ENCODE measurements at places on chromosomes 3 and 15.

- no peak for DNase-seq
Measured at GRCh38 chr3:60010781-60011180, 961.0 kb upstream of the CFAP20DC start.

- no peak for DNase-seq
Measured at GRCh38 chr15:70470556-70471191, 292.7 kb downstream of the UACA start.

- no peak for DNase-seq
Measured at GRCh38 chr15:26449291-26449690, 323.6 kb downstream of the GABRB3 start.

DNA sequence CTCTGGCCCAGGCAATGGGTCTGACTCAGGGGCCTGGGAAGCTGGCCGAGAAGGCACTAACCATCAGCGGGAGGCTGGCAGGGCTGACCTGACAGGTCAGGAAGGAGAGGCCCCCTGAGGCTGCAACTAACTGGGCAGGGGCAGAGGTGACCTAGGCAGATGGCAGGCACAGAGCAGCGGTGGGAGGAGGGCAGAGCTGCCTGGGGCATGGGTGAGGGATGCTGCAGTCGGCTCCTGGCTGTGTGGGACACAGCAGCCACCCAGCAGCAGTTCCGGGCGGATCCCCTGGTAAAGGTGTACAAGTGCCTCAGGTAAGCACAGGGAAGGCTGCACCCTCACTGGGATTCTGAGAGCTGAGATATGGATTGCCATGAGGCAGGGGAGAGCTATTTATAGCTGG is 236.1 kb downstream of the OCA2 start:
- no peak for DNase-seq

DNA sequence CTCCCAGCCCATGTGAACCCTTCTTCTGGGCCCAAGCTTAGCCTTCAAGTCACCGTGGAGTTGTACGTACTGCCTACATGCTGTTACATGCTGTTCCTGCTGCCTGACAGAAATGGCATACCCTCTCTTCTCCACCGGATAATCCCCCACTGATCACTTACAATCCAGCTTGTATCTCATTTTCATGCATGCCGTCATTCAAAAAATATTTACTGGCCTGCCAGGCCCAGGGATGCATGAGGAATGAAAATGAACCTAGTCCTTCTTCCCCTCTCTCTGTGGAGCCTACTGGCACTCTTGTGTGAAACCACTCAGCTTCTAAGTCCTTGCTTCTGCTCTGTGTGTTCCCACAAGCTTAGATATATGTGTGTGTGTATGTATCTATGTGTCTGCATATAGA is 60.6 kb downstream of the WNT5A start:
- DNase-seq, result no peak
